ENCODE measurements at places on chromosomes 16 and 17. TPM values are rescaled to one million over a fixed set of nuclear protein-coding genes. Genes with fewer than 3 reads are reported as not detected.

GRCh38 chr17:81261582-81262336 is 22.6 kb downstream of the NDUFAF8 start:
- H3K4me1 ChIP-seq: no peaks in the 10 kb centered on the region
- H3K4me3 ChIP-seq: no peak overlapping the region
- no peak for DNase-seq
- H3K27ac ChIP-seq: no peak overlapping the region

DNA sequence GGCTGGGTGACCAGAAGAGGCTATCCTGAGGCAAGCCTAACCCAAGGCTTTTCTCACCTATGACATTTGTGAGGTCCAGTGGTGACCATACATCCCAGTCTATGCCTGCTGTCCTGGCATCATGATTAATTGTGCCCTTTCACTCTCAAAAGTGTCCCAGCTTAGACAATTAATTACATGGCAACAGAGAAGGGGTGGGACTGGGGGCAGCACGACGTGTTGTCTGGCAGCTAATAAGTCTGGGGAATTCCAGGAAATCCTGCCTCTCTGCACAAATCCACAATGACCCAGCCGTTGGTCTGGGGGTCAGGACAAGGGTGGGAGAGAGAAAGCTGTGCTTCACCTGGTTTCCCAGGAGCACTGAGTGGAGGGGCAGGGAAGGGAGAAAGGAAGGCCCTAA is 14.0 kb upstream of the MTMR4 start:
- H3K36me3 ChIP-seq: no peaks in the 10 kb centered on the region
- DNase-seq: no peak
- no peak overlapping the region for H3K4me3 ChIP-seq

DNA sequence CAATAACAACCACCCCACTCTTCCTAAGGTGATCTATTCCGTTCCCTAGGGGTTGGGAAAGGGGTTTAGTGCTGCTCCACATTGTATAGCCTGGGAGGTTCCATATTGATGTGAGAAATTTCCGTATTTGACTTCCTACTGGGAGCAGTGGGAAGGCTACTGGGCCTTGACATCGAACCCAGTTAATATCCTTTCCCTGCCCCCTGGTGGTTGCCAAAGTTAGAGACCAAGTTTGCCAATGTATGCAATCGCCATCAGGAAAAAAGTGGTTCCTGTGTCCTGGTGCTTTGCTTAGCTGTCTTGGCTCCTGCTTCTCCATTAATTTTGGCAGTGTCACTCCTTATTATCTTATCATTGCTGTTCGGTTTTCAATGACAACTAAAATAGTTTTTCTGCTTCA is 914.9 kb downstream of the KCNJ2 start:
- H3K27me3 ChIP-seq: no peaks in the 10 kb centered on the region
- DNase-seq: no peak
- no peak overlapping the region for H3K27ac ChIP-seq
- H3K36me3 ChIP-seq: no peaks in the 10 kb centered on the region
- H3K4me3 ChIP-seq: no peak overlapping the region
- H3K4me1 ChIP-seq: no peaks in the 10 kb centered on the region

DNA sequence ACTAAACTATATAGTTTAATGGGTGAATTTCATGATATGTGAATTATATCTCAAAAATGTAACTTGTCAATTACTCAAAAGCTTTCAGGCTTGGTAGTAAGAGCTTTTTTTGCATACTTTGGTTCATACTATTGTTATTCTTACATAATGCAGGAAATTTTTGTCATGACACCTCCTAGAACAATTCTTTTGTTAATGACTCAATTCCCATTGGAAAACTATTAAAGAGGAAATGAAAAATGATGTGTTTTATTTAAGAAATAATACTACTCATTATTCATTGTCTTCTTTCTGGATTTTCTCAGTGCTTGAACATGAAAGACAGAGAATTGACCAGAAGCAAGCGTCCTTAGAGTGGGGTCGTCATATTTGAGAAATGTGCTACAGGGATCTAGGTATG is 196.4 kb upstream of the KCNJ16 start:
- no peaks in the 10 kb centered on the region for H3K36me3 ChIP-seq
- no peak for DNase-seq
- H3K27me3 ChIP-seq: no peaks in the 10 kb centered on the region
- H3K4me3 ChIP-seq: no peak overlapping the region
- no peaks in the 10 kb centered on the region for H3K4me1 ChIP-seq

- H3K4me3 ChIP-seq: no peak overlapping the region
- no peaks in the 10 kb centered on the region for H3K36me3 ChIP-seq
- peaks cover 3% of the 10 kb centered on the region for H3K4me1 ChIP-seq
- no peak overlapping the region for H3K27ac ChIP-seq
- no peaks in the 10 kb centered on the region for H3K27me3 ChIP-seq
- DNase-seq: no peak
Observed at GRCh38 chr16:24852281-24852721, 6.5 kb downstream of the SLC5A11 start.

DNA sequence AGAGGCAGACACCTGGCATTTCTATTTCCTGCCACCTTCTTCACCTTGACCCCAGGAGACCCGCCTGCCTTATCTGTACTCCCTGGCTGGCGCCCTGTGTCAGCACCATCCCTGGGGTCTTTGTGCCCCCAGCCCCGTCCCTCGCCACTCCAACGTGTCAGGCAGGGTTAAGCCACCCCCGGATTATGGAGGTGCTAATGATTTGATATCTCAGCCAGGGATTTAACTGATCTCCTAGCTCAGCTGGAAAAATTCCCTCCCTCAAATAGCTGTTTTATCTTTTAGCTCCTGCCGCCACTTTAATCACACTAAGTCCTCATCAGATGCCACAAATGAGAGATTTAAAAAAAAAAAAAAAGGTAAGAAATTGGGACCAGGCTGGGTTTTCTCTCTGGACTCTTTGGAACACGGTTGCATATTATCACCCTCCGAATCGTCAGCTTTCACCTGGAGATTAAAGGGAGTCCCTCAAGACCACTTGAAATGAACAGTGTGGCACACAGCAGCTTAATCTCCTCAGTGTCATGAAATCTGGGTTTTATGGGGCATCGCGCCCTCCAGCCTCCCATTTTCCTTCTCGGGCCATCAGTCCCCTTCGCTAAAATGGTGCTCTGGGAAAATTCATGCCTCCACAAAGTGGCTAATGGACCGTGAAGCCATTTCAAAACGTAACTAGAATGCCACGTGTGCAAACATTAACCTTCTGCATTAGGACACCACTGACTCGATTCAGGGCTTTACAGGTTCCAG is 26.2 kb upstream of the WFDC1 start:
- no peak overlapping the region for H3K27ac ChIP-seq
- DNase-seq: no peak
- no peaks in the 10 kb centered on the region for H3K4me1 ChIP-seq

GRCh38 chr16:74739275-74739674 is 35.3 kb downstream of the FA2H start:
- no peak for DNase-seq
- H3K27me3 ChIP-seq: no peaks in the 10 kb centered on the region
- no peak overlapping the region for H3K27ac ChIP-seq
- H3K4me1 ChIP-seq: peaks cover 2% of the 10 kb centered on the region

The GLTPD2 gene
- not detected for total RNA-seq
